ENCODE measurements at places on chromosomes 7 and 10. TPM values are rescaled to one million over a fixed set of nuclear protein-coding genes. Genes with fewer than 3 reads are reported as not detected.

The PILRA gene
- total RNA-seq = 1.1 TPM

The ATP6V1F gene
- total RNA-seq = 71.5 TPM

The NOD1 gene
- 14.2 TPM for total RNA-seq

The PNLIPRP2 gene
- total RNA-seq = not detected

The SND1 gene
- 111 TPM for total RNA-seq

The TMEM229A gene
- total RNA-seq = not detected

The CNPY1 gene
- not detected for total RNA-seq

The PDE1C gene
- total RNA-seq = 9.9 TPM

The ITGA8 gene
- total RNA-seq = 18.8 TPM

The UTF1 gene
- total RNA-seq = not detected

The TMEM139 gene
- 0.51 TPM for total RNA-seq

The POMZP3 gene
- 1.0 TPM for total RNA-seq

The NEUROD6 gene
- 0.21 TPM for total RNA-seq

- DNase-seq = peak; percentile 25
These were observed 75.3 kb upstream of the IL6 start for GRCh38 chr7:22651534-22652243.

DNA sequence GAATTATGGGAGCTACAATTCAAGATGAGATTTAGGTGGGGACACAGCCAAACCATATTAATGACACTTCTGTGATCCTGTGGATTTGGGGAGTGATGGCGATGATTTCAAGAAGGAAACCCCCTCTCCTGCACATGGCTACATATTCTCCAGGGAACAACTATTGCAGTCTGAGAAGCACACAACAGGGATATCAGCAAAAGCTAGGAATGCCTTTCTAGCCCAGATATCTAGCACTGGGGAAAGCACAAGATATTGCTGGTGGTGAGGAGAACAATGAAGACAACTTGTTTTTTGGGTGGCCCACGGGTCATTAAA is 24.3 kb downstream of the EPDR1 start:
- DNase-seq = no peak

DNA sequence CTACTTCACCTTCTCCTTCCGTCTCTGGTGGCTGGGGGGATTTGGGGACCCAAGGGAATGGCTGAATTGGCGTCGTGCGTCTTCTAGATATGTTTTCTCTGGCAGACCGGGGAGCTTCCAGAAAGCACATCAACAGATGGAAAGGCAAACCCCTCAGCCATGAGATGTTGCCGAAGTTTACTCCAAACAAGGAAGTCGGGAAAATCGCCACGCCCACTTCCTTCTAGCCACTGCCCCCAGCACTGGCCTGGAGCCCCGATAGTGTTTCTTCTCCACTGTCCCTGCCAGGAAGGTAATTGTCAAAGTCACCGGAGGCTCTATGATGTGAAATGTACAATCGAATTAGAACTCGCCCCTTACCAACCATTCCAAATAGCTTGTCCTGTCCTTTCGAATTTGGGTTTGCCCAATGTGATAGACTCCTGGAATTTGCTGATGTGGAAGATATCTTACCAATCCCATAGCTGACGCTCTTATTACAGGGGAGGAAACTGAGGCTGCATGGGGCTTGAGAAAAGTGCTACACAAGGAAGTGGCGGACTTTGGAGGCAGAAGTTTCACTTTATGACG is 191.0 kb downstream of the LSM5 start:
- DNase-seq = peak; percentile 39

GRCh38 chr7:7114575-7115291 is 67.6 kb upstream of the C1GALT1 start:
- DNase-seq = no peak

GRCh38 chr10:12768156-12769100 is 233.1 kb downstream of the CCDC3 start:
- DNase-seq = no peak

- no peak for DNase-seq
These were observed 314.5 kb downstream of the CAMK1D start for GRCh38 chr10:12663863-12664262.

- DNase-seq = peak; percentile 20
These were observed 204.4 kb downstream of the TPST1 start for GRCh38 chr7:66409493-66409892.

DNA sequence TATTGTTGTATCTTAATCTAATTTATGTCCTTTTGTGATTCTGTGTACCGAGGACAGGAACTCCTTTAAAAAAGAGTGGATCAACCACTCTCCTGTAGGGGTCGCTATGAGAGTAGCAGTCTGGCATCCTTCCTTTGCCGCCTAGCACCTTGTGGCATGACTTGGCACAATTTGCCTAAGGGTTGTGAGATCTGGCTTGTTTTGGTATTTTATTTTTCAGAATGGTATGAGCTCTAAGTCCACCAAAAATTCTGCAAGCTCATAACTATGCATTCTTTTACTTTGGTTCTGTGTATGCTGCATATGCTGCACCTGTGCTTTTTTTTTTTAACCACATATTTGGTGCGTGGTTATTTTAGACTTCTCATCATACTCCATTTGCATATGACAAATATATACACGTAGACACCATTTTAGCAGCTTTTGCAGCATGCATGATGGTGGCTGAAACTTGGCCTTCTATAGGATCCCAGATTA is 112.8 kb downstream of the CDK14 start:
- no peak for DNase-seq

DNA sequence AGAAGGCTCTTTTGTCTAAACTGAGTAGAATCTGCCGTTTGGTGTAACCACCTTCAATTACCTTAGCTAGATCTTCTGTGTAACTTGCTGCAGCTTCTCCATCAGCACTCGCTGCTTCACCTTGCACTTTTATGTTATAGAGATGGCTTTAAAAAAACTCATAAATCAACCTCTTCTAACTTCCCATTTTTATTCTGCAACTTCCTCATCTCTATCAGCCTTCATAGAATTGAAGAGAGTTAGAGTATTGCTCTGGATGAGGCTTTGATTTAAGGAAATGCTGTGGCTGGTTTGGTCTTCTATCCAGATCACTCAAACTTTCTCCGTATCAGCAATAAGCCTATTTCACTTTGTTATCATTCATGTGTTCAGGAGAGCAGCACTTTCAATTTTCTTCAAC is 1131.9 kb upstream of the CELF2 start:
- DNase-seq = no peak

DNA sequence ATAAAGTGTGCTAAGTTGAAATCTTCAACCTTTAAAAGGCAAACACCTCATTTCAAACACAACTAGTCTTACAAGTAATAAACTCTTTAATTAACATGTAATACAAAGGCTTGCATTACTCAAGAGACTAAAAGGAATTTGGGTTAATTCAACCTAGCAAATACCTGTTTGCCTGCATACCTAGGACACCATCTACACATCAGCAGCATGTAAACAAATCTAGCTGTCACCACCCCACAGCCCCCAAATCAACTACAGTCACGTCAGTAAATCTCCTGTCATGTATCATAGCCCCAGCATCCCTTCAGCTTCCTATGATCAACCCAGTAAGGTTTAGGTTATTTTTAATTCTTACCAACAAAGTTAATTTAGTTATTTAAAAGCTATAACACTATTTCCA is 33.5 kb downstream of the ZNF800 start:
- DNase-seq = no peak

GRCh38 chr10:76492026-76492425 is 1060.6 kb downstream of the LRMDA start:
- DNase-seq = no peak

- DNase-seq = no peak
These were observed 8.1 kb upstream of the DEPP1 start for GRCh38 chr10:44986670-44987069.

DNA sequence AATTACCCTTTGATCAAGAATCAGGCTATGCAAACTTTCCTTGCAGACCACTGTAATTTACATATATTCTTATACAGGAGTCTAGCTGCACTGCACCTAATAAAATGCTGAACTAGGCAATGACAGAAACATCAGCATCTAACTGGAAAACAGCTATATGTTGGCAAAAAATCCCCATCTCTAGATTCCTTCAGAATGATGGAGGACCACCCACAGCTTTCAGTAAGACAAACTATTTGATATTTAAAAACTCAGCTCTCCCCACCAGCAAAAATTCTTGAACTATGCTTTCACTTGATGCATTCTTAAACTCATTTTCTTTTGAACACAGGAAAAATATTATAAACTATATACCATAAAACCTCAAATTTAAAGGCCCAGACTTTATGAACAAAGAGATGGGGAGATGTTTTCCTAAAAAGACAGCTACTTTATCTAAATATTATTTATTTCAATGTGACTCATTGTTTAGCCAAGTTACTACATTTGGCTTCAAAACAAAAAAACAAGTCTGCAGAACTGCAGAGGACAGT is 77.4 kb downstream of the SEMA3C start:
- no peak for DNase-seq

DNA sequence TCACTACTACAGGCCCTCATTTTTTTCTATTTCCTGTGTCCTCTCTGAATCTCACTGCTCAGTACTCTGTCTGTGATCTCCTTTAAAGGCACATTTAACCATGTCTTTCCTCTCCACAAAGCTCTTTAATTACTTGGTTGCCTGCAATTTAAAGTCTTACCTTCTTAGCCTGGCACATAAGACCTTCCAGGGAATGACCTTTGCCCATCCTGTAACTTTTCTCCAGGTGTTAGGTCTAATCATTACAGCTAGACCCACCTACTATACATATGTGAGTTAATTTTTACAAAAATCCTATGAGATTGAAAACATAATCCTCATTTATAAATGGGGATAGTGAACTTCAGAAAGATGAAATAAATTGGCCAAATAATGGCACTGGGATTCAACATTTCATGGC is 244.1 kb upstream of the RHOBTB1 start:
- no peak for DNase-seq

GRCh38 chr10:84208023-84208422 is 13.7 kb downstream of the CDHR1 start:
- DNase-seq = no peak

DNA sequence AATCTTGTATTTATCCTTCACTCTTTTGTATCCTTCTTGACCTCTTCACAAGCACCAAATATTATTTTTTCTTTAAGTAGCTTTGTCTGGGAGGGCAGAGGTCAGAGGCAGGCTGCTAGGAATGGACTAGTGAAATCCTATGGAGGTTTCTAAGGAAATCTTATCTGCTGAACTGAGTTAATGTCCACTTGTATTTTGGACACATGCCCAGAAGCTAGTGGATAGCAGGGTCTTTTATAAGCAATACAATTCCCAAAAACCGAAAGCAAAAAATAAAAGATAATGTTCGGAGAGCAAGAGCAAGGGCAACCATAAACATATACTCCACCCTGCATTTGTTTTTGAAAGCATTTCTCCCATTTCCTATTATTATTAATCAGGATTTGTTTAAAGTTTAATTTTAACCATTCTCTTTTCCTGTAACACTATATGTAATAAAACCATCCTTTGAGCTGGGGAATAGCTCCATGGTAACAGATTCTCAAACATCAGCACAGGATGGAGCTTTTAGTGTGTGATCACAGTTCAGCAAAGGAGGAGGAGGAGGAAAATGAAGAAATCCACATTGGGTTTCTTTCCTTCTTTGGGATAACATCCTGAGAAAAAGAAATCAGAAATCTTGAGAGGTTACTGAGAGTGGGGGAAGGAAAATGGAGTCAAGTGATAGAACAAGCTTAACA is 328.2 kb upstream of the LRRN3 start:
- DNase-seq = peak; percentile 63

DNA sequence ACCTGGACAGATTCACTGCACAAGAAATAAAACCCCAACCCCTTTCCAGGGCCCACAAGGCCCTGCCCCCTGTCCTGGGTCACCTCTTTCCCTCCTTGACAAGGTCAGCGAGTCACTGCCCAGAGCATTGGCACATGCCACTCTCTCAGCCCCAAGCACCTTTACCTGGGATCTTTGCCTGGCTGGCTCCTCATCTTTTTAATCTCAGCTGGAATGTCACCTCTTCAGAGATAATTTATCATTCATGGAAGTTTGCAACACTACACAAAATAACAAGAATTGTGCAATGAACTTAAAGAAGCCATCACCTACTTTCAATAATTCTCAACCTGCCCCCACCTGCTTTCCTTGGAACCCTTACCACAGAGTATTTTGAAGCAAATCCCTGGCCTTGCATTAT is 19.2 kb downstream of the ANTXRL start:
- no peak for DNase-seq

- DNase-seq = no peak
These were observed 4.4 kb downstream of the EIF3B start for GRCh38 chr7:2358968-2359527.

GRCh38 chr7:18889436-18889835 is 228.0 kb downstream of the TWIST1 start:
- DNase-seq = no peak

- DNase-seq = no peak
These were observed 8.0 kb upstream of the RAMP3 start for GRCh38 chr7:45149606-45150005.

DNA sequence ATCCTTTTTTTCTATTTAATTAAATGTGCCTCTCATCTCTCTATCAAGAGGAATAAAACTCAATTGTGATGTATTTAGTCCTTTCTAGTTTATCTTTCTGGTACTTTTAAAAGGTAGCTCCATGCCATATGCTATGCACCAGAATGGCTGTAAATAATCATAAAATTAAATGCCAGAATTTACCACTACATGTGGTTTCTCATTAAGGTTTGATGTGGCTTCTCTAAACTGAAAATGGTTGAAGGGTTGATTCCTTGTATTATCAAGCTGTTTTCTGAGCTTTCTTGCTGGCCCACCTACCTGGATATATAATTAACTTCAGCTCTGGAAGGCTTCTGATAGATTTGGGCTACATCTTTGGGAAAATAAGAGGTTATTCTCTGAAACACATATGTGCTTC is 171.9 kb upstream of the RHOBTB1 start:
- no peak for DNase-seq

GRCh38 chr10:100742076-100742771 is 3.2 kb upstream of the PAX2 start:
- DNase-seq = no peak

DNA sequence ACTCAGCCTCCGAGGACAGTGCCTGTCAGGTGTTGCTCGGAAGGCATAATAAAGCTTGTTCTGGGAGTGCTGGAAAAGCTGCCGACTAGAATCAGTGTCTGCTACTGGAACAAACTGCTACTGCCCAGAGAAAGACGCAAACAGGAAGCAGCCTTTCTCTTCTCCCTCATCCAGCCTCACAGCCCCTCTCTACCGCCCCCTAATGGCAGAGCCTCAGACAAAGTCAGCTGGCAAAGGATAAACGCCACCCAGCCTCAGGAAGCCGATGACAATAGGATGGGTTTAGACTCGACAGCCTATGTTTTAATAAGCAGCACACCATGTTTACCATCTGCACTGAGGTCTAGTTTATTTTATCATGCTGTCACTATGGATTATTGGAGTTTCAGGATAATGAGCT is 169.5 kb upstream of the LYZL1 start:
- DNase-seq = no peak

DNA sequence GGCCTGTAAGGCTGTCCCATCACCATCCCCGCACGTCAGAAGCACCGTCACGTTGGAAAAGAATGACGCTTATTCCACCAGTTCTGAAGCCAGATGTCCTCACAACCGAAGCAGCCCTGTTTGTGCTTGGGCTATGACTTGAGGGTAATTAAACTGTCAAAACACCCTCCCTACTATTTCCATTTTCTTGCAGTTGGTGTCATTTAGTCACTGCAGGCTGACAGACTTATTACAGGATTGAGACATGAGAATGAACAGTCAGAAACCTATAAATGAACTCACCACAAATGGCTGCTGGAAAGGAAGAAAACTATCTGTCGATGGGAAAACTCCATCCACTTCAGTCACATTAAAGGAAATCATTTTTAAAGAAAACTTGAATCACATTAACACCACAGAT is 85.3 kb downstream of the VOPP1 start:
- DNase-seq = no peak
